Kidney glomerular epithelial cell (primary cell): ENCODE measurements at places on chromosomes 3 and 15.

DNA sequence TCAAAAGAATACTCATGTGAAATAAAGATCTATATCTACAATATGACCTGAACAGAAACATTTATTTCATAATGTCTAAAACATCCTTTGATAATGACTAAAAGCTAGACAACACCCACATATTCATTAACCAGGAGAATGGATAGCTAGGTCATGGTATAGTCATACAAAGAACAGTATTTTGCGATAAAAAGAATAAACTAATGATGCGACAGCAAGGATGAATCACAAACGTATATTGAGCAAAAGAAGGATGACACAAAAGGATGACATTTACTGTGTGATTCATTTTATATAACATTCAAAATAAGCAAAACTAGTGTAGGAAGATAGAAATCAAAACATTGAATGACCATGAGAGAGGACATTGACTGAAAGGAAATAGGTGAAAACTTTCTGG lies 1233.1 kb downstream of the OTOL1 start:
- no peak for DNase-seq

GRCh38 chr3:134630506-134630905 lies 20.3 kb downstream of the KY start:
- no peak for DNase-seq

DNA sequence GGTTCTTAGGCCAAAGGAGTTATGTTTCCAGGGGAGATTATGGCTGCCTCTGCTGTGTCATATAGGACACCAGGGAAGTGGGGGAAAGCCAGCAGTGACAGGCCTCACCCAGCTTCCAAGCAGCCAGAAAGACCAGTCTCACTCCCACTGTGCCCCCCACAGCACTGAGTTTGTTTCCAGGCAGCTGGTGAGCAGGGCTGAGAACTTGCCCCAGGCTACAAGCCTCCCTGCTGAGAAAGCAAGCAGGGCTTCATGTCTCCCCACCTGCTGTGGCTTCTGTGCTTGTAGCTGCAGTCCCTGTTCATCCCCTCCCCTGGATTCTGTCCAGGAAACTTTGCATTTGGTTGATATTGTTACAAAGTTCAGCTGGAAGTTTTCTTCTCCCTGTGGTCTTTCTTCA lies 376.3 kb downstream of the PDCD6IP start:
- no peak for DNase-seq

GRCh38 chr15:80326270-80326669 lies 74.3 kb upstream of the CTXND1 start:
- no peak for DNase-seq

DNA sequence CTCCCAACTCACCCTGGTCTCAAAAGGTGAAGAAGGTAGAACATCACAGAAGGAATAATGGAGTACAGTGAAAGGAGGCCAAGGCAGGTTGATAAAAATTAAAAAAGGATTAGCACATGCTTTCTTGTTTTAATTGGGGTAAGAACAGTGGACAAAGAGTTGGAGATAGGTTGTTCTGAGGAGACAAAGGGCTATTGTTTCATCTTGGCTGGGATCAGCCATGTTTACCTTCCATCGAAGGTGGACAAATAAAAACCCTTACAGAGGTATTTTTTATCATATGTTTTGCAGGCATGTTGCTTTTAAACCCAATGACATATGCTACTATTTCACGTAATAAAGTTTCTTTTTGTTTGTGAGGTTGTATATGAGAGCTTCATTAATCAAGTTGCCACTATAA lies 12.9 kb downstream of the COMMD2 start:
- no peak for DNase-seq

- no peak for DNase-seq
These were observed 73.3 kb downstream of the PTPRG start for GRCh38 chr3:61634678-61635077.

- no peak for DNase-seq
These were observed 25.8 kb downstream of the USP4 start for GRCh38 chr3:49313896-49314688.

- peak; percentile 19 for DNase-seq
These were observed 63.1 kb upstream of the NPHP3 start for GRCh38 chr3:132785292-132785691.

DNA sequence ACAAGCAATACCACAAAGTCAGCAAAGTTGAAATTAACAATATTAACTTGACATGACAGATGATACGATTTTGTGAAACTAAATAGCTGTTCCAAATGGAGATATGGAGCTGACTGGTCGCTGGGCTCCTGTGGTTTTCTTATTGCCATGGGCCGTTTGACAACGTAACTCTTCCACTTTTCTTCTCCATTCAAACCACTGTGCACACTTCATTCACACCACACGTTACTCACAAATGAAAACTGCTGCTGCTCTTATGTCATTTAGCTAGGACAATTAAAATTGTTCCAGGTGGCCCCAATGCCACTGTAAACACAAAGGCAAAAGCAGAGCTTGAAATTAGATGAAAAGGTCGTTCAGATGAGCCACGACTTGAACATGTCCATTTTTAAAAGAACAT lies 94.0 kb upstream of the VGLL4 start:
- DNase-seq: no peak

DNA sequence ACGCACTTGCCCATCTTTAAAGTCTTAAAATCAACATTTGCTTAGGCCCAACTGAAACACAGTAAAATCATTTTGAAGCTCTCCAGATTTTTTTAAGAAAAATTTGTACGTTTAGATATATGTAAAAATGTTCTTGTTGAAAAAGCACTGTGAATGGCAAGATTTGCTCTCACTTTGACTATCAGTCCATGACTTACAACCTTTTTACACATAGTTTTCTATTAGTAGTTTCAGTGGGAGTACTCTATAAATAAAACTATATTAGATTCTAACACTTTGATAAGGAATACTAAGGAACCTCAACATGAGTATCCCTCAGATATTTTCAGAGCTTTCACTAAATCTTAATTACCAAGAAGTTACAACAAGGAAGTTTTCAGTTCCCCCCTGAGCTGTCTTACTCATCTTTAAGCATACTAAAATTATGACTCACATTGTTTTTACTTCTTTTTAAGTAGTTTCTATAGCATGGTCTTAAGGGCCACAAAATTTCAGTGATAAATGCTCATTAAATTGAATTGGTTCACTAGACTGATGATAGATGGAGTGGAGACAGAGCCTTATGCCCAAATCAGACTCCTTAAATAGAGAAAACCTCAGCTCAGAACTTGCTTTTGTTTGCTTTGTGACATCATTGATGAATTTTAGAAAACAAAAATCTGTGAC lies 31.6 kb upstream of the RAP2B start:
- DNase-seq: peak; percentile 76

GRCh38 chr15:78507831-78508160 lies 419 bp downstream of the HYKK start:
- DNase-seq: no peak

GRCh38 chr15:98635848-98636247 lies 12.5 kb upstream of the IGF1R start:
- DNase-seq: no peak

- no peak for DNase-seq
These were observed 572.5 kb downstream of the SQOR start for GRCh38 chr15:46207341-46207740.

GRCh38 chr3:71185733-71186455 lies 397.6 kb downstream of the FOXP1 start:
- DNase-seq: peak; percentile 31

- DNase-seq: no peak
These were observed 287.6 kb upstream of the ICE2 start for GRCh38 chr15:60766391-60767128.

- DNase-seq: no peak
These were observed 64.1 kb upstream of the ABHD17C start for GRCh38 chr15:80630981-80631380.

DNA sequence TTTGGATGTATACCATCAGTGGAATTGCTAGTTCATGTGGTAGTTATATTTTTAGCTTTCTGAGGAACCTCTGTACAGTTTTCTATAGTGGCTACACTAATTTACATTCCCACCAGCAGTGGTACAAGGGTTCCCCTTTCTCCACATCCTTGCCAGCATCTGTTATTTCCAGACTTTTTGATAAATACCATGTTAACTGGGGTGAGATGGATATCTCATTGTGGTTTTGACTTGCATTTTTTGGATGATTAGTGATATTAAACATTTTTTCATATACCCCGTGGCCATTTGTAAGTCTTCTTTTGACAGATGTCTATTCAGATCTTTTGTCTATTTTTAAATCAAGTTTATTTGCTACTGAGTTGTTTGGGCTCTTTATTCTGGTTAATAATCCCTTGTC lies 455.6 kb upstream of the RARB start:
- DNase-seq: no peak

- DNase-seq: no peak
These were observed 179.4 kb downstream of the RPLP1 start for GRCh38 chr15:69631978-69632377.

GRCh38 chr3:72536878-72537267 lies 311.4 kb downstream of the SHQ1 start:
- no peak for DNase-seq

DNA sequence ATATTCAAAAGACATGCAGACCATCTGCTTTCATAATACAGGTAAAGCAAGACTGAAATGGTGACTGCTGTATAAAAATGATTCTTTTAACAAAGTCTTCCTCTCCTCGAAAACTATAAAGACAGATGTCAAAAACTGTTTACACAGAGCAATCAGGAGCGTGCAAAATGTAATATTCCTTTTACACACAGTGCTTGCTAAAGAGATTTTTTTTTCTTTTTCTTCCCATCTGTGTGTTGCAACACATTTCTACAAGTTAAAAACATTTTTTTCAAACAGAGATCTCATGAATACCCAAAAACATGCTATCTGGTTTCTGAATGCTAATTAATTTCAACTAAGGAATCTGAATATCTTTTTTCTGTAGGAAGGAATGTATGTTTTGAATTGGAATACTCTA lies 22.1 kb downstream of the SATB1 start:
- DNase-seq: no peak

GRCh38 chr3:99409961-99410360 lies 228.4 kb upstream of the COL8A1 start:
- DNase-seq: no peak

DNA sequence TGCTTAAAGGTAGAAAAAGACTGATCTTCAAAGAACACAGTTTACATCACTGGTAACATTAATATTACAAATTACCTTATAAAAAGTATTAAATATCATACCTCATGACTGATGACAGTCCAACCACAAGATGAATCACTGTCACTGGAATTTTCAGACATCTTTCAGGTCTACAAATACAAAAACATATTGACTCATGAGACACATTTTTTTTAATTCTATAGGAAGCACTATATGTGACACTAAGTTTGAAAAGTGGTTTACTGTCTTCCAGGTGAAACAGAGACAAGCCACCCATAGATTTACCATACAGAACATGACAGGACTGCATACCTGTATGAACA lies 18.9 kb downstream of the CCPG1 start:
- peak; percentile 18 for DNase-seq

DNA sequence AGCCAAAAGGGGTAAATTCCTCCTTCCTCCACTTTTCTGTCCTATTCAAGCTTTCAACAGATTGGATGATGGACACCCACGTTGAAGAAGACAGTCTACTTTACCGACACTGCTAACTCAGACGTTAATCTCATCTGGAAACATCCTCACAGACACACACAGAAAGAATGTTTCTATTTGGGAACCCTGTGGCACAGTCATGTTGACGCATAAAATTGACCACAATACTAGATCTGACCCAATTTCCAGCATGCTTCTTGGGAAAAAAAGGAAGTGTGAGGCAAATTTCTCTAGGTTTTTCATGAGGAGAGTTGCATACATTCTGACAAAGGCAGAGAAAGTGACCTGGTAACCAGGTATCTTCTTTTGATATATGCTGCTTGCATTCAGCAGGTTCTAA lies 594.1 kb downstream of the FGF12 start:
- DNase-seq: no peak

GRCh38 chr3:36212251-36212650 lies 168.1 kb upstream of the STAC start:
- no peak for DNase-seq

- DNase-seq: no peak
These were observed 641 bp downstream of the ACVR2B start for GRCh38 chr3:38454178-38454883.

DNA sequence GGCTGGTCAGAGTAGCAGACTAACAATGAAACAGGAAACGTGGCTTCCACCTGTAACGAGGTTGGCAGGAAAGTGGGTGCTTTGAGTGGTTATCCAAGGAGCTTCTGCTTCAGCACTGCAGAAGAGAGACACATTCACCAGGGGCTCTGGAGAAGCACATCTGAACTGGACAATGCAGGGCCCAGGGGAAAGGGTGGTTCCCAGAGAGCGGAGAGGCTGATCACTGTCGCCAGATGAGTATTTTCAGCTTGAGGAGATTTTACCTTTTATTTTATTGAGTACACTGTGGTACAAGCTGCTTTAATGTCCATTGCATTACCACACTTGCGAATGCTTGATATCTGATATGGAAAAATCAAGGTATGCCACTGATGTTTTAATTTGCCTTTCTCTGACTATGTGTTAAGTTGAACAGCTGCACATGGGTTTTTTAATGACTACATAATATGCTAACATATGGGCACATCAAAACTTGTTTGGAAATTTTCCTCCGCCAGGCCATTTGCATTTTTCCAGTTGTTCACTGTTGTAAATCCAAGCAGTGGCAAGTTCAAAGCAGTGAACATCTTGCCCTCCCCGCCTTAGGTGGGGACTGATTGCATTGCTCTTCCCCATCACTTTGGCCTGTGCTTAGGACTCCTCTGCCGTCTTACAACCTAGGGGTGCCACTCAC lies 52.1 kb downstream of the LRTM1 start:
- DNase-seq: no peak

- peak; percentile 34 for DNase-seq
These were observed 67.9 kb downstream of the ULK4 start for GRCh38 chr3:41893977-41894376.

DNA sequence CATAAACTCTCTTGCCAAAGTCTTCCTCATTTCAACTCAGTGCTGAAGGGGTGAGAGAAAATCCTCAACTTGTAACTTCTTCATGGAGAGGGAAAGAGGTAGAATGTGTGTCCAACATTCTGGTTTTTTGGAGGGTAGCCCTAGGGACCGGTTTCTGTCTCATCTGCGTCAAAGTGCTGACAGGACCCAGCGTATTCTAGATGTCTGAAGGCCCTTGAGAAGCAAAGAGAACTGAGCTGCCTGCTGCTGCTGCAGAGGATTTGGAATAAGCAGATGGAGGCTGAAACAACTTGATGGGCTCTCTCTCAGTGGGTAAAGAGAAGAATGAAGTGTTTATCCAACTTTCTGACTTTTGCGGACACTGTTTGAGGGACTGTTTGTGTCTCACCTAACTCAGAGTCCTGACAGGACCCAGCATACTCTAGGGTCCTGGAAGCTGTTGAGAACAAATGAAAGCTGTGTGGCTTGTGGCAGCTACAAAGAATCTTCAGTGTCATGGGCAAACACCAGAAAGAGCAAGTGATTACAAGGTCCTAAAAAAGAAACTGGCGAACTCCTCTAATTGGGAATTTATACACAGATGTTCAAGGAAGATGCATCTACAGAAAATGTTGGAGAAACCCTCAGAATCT lies 174.4 kb downstream of the SI start:
- no peak for DNase-seq

GRCh38 chr3:85725809-85726208 lies 767.0 kb downstream of the CADM2 start:
- DNase-seq: no peak
